Liver (tissue), 10 donors: ENCODE measurements at places on chromosomes 11 and 22.

DNA sequence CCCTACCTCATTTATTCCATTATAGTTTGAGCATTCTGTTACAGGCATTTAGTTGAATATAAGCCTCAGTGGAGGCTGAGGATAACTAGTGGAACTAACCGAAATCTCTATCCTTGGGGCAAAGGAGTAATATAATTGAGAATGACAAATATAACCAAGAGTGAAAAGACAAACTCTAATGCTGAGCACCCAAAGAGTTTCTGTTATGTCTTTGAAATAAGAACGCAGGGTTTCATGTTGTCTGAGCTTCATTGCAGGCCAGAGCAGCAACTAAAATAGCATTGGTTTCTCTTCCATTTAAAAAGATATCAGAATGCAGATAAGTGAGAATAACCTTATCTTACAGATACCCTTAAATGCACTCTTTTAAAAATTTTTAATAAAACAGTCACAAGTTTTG lies 131.8 kb downstream of the SBF2 start:
- no peak for DNase-seq

DNA sequence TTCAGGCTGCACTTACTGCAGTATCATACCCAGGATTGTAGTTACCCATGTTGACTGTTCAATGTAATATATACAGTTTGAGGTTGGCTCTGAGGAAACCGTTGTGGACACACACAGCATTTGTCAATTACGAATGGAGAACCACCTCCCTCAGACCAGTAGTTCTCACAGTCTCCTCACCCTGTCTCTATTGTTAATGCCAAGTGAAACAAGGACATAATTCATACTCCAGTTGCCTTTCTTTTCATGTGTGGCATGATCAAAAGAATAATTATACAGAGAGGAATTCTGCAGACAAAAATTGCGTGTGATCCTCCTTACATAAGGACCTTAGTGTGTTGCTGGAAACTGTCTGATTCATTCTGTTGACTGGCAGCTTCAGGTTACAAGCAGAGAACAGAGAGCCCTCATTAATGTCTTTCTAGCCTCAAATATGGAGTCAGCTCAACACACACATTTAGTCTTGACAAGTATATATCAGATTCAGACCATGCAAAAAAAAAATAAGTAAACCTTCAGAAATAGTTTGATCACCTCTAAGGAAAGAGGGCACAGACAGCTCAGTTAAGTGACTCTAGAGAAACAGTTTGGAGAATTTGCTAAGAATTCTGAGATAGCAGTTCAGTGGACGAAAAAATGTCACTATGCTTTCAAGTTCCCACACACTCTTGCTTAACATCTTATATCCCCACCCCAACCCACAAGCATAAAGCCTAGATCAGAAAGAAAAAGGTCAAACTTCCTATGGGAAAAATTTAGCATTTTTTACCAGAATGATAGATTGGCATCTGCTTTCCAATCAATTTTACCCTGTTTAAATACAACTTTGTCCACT lies 96.1 kb downstream of the MAML2 start:
- no peak for DNase-seq

- DNase-seq = no peak
These were observed 2.3 kb downstream of the PRSS23 start for GRCh38 chr11:86802601-86803051.

- no peak for DNase-seq
These were observed 4.1 kb downstream of the MMP20 start for GRCh38 chr11:102620818-102621561.

DNA sequence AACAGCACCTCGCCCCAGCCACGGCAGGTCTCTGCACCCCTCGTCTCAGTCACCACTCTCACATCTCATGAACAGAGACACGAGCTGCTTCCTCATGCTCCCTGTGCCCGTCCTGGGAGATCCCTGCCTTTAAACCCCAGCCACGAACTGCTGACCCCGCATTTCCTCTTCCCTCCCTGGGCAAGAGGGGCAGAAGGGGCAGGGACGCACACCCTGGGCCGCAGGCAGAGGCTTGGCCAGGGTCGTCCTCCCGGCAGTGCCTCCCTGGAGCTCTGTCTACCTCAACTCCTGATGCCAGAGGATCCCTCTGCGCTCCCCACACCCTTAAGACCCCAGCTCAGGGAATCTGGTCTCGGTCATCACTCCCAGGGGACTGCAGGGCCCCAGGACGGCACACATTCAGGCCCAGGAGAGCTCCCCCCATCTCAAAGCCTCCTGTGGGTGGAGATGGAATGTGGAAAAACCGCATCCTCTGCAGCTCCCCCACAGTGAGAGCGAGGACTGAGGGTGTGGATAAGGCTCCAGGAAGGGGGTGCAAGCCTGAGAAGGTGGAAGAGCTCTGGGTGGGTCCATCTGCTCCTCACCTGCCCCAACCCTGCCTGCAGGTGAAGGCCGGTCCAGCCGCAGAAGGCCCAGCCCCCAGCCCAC lies 1.2 kb downstream of the BID start:
- no peak for DNase-seq

DNA sequence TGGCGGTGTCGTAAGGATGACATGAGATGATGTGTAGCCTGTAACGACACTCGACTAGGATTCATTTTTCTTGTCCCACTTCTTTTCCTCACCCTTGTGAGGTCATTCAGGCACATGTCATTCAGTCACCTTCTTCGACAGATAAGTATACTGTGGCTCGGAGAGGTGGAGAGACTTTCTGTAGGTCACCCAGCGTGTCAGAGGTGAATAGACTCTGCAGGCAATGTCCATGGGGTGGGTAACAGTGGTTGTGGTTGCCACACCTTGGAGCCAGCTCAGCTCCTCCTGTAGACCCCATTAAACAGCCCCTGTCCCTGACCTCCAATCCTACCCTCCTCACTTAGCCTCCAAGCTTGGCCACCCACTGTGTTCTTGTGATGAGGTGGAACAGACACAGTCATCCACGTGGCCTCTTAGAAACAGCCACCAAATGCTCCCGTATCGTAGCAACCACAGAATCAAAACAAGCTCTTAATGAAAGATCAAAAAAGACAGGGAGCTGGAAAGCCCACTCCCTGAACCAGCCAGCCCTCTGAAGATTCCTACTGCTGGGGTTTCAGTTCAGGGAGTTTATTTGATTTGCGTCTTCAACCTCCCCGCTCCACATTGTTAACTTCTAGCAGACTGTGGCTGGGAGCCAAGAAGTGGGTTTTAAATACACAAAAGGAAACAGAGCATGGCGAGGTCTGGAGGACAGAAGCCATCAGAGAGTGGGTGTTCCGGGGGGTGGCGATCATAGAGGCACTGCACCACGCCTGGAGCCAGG lies 89.0 kb upstream of the GRK3 start:
- DNase-seq = no peak

DNA sequence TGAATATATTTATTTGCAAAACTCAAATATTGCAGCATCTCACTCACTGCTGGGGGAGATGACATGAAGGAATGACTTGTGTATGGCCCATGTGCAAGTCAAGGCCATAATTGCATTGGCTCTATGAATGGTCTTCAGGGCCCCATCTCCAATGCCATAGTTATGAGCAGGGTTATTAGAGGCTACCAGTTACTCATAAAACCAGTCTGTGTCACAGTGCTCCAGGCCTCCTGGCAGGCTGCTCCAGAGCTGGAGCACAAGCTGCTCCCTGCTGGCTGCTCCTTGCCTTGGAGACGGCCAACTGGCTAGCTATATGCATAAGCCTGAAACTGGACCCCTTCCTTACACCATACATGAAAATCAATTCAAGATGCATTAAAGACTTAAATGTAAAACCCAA lies 145.7 kb downstream of the TRPC6 start:
- DNase-seq = no peak

DNA sequence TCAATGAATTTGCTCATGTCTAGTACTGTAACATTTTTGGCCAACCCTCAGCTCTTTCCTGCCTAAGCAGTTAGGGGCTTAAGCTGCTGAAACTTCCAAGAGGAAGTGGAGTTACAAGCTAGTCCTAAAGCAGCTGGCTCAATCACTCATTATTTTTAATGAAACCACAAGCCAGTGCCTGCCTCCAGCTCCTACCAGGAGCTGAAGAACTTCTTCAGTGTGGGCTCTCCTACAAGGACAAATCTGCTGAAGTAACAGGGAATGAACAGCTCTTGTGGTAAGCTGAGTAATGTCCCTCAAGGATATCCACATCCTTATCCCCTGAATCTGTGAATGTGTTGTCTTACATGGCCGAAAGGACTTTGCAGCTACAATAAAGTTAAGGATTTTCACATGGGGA lies 112.5 kb downstream of the BBOX1 start:
- no peak for DNase-seq

DNA sequence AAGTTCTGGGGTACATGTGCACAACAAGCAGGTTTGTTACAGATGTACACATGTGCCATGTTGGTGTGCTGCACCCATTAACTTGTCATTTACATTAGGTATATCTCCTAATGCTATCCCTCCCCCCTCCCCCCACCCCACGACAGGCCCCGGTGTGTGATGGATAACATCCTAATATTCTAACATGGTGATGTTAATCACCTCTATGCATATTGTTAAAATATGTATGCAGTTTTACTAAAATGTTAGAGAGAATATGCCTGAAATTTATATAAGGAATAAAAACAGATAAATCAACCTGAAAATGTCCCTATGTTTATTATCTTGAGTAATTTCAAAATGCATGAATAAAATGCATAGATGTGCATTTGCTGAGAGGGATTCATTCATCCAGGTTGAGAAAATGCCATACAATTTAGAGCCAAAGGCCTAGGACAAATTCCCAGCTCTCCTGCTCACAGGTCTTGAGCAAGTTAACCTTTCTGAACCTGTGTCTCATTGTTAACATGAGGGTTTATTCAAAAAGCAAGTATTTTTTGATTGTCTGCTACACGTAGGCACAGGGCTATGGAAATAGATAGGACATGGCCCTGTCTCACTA lies 38.7 kb downstream of the APIP start:
- no peak for DNase-seq

DNA sequence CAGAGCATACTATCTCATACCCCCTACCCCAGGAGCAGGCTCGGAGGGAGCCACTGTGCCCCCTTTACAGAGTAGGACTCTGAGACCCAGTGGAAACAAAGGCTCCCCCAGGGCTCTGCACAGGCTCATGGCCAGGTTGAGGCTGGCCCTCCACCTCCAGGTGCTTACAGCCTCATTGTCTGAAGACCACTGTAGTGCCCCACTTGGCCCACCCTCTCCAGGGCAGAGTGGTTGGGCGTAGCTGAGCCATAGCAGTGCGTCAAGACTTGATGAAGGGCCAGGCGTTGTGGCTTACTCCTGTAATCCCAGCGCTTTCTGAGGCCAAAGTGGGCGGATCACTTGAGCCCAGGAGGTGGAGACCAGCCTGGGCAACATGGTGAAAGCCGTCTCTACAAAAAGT lies 1.7 kb downstream of the ANKRD13D start:
- no peak for DNase-seq

DNA sequence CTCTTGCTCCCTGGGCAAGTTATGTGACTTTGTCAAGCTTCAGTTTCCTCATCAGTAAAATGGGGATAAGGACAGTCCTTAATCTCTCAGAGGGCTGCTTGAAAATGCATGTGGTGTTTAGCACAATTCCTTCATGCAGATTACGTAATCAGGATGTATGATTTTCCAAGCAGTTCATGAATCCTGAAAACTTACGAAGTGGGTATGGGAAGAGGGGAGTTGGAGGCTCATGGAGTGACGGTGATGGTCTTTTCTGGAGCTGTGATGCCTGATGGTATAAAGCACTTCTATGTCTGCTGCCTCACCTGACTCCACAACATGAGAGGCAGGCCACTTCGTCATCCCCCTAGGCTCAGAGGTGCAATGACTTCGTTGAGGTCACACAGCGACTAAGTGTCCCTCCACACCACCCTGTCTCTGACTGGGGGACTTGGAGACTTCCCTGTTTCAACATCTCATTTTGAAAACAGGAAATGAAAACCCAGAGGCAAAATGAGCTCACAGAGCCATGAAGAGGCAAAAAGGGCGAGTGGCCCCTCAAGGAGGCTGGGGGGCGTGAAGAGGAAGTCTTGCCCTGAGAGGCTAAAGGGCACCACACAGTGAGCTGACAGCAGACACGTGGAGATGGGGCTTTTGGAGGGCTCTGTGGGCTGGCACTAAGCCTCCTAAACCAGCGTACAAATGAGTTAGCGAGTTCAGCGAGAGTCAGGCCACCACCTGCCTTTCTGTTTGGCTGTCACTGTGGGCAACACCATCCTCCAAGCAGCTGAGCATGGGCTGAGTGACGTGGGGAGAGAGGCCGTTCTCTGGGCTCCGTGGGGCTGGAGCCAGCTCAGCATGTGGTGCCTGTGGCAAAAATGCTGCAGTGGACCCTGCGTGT lies 10.1 kb downstream of the MCM5 start:
- DNase-seq = no peak

GRCh38 chr11:113245216-113245615 lies 69.2 kb upstream of the TTC12 start:
- DNase-seq = no peak

DNA sequence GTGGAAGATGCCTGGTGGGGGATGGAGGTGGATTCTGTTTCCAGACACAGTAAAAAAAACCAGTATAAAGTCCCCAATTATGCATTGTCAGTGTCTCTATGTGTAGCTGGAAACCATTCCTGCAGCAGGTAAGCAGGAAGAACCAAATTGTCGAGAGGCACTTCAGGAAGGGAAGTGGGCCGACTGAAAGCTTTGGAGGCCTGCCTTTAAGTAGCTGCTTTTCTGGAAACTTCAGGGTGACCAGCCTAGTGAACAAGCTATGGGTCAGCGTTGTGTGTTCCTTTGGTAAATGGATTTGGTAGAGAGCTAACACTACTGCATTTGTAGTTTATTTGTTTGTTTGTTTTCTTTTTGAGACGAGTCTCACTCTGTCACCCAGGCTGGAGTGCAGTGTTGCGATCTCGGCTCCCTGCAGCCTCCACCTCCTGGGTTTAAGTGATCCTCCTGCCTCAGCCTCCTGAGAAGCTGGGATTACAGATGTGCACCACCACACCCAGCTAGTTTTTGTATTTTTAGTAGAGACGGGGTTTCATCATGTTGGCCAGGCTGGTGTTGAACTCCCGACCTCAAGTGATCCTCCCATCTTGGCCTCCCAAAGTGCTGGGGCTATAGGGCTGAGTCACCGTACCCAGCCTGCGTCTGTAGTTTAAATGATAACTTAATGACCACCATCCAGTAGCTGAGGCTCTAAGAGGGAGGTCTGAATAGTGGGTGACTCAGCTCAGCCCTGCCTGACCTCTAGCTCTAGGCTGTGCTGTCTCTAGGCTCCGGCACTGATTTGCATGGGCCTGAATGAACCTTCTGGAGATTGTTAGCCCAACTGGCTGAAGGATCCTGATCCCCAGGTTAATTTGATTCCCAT lies 12.8 kb downstream of the PTPRJ start:
- no peak for DNase-seq

DNA sequence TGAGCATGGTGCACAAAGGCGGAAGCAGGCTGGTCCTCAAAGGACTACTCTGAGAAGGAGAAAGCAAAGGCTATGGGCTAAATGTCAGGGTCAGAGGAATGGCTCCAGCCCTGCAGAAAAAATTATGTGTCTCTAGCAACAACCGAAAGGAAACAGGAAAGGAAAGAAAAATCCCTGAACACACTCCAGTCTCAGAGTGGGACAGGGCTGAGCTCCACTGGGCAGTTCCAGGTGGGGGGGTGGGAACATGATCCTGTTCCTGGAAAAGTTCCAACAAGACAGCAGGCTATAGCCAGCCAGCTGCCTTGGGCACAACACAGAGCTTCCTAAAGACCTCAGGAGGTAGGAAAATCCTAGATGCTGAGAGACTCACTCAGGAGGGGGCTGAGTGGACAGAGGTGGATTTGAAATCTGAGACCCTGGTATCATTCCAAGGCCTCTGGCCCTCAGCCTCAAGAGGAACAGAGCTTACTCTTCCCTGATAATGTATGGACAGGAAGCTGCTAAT lies 1088.2 kb downstream of the TBC1D22A start:
- no peak for DNase-seq
